ENCODE measurements at places on chromosomes 13 and 19.

- DNase-seq = peak; percentile 89
Observed at GRCh38 chr19:47310819-47311218, 1.2 kb downstream of the C5AR1 start.

- DNase-seq = no peak
Observed at GRCh38 chr13:100541897-100542825, 46.4 kb downstream of the GGACT start.

DNA sequence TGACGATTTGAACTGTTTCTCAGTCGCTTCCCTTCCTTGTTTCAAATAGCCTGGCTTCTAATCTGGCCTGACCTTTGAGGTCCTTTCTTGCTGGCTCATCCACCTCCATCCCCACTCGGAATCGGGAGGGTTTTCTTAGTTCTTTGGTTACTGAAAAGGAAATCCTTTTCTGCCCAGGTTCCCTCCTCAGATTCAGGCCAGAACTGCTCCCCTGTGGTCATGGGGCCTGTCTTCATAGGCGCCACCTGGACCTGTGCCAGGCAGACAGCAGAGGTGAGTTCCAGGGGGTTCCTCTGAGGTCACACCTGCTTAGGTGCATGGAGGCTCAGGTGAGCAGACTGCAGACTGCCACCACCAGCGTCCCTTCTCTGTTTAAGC is 62.4 kb downstream of the AKAP11 start:
- no peak for DNase-seq

GRCh38 chr13:101520672-101521071 is 68.2 kb downstream of the ITGBL1 start:
- DNase-seq = no peak

- DNase-seq = no peak
Observed at GRCh38 chr19:18708452-18709231, 25.2 kb downstream of the CRTC1 start.

DNA sequence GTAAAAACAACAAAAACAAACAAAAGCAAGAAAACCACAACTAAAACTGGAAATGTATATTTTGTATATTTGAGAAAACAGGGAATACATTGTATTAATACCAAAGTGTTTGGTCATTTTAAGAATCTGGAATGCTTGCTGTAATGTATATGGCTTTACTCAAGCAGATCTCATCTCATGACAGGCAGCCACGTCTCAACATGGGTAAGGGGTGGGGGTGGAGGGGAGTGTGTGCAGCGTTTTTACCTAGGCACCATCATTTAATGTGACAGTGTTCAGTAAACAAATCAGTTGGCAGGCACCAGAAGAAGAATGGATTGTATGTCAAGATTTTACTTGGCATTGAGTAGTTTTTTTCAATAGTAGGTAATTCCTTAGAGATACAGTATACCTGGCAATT is 17.1 kb downstream of the KLF5 start:
- DNase-seq = no peak

- no peak for DNase-seq
Observed at GRCh38 chr13:23715762-23716235, 145.6 kb downstream of the TNFRSF19 start.

- DNase-seq = no peak
Observed at GRCh38 chr13:21486322-21486721, 27.2 kb upstream of the ZDHHC20 start.

DNA sequence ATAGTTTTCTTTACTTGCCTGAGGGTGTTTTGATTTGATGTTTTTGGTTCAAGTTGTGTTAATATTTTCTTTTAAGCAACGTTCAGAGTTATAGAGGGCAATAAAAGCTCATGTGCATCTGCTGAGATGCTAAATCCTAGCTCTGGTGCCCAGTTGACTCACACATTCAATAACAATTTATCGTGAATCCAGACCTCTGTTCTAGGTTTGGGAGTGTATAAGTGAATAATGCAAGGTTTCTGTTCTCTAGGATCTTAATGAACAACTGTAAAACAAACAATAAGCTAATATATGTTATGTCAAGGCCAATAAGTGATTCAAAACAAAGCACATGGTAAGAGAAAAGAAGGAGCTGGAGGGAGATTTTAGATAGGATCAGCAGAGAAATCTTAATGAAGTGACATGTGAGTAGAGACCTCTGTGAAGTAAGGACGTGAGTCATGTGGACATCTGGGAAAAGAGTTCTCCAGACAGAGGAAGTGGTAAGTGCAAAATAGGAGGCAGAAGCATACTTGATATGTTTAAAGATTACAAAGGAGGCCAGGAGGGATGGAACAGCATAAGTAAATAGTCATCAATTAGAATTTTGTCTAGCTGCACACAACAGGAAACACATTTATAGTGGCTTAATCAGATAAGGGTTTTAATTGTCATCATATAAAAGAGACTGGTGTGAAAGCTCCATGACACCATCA is 278.5 kb upstream of the HTR2A start:
- DNase-seq = no peak

- DNase-seq = no peak
Observed at GRCh38 chr19:18203408-18203862, 407 bp downstream of the RAB3A start.

GRCh38 chr13:94711561-94712286 is 621 bp downstream of the SOX21 start:
- DNase-seq = no peak

GRCh38 chr13:75481176-75482069 is 546 bp downstream of the TBC1D4 start:
- no peak for DNase-seq

GRCh38 chr13:28421676-28422410 is 73.1 kb downstream of the FLT1 start:
- no peak for DNase-seq

- no peak for DNase-seq
Observed at GRCh38 chr19:2782329-2782935, 641 bp downstream of the SGTA start.

DNA sequence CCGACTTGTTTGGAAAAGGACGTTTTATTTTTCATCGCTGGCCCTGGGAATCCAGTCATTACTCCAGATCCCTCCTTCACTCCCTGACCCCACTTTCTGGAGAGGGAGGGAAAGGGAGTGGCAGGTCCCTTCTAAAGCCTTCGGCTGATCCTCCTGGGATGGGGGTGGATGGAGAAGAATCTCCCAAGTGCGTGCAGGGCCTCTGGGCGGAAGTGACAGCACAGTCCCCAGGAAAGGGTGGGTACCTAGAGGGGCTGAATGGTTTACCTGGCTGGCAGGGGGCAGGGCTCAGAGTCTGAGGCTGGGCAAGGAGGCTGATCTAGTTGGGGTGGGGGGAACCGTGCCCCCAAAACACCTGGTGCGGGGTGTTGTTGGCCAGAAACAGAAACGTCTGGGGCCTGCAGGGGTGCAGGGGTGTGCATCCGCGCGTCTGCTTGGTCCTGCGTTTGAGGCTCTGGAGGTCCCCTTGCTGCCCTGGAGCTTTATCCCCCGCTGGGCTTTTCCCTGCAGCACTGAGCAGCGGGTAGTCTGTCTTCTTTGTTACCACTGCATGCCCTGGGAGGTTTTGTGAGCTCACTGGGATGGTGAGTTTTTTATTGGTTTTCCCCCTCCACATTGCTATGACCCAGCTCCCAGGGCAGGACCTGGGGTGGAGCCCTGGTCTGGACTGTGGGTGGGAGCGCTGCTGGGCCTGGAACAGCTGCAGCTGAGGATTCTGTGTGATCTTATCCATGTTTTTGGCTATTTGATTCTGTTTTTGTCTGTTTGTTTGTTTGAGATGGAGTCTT is 3.0 kb upstream of the ZNF628 start:
- peak; percentile 35 for DNase-seq

- no peak for DNase-seq
Observed at GRCh38 chr19:8257052-8257443, 47.9 kb downstream of the CERS4 start.

- no peak for DNase-seq
Observed at GRCh38 chr19:42089191-42089750, 13.3 kb downstream of the ZNF574 start.

DNA sequence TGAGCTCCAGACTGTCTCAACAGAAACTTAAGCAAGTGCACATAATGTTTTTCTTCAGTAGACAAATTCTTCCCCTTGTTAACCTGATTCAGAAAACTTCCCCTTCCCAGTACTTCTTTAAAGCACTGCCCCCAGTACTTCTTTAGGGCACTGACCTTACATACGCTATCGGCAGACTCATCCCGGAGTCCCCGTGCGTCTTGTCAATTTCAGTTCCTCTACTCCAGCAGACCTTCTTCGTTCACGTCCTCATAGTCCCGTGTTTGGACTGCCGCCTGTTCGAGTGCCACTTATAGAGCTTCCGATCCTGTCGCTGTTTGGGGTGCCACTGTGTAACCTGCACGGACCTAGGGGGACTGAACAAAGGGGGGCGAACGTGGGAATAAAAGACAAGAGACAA is 29.0 kb downstream of the ZNF627 start:
- no peak for DNase-seq

DNA sequence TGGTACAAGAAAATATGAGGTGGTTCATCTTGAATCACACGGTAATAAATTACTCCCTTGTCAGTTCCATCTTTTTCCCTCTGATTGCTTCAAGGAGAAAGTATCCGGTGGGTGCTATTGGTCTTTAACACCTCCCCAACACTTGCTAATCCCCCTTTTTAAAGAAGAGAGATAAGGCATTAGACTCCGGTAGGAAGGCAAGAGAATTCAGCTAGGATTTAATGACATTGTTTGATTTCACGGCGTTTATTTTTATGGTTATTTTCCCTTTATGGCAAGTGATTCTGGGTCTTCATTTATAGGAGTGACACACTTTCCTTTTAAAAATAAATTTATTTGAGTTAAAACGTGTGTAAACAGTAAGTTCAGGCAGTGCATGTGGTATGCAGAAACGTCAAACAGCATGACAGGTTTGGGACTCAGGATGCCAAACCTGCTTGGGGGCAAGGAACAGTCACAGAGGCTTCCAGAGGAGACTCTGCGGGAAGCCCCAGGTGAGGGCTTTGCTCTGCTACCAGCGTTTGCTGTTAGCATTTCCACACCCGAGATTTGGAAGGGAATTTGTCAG is 36.5 kb downstream of the TSHZ3 start:
- no peak for DNase-seq

DNA sequence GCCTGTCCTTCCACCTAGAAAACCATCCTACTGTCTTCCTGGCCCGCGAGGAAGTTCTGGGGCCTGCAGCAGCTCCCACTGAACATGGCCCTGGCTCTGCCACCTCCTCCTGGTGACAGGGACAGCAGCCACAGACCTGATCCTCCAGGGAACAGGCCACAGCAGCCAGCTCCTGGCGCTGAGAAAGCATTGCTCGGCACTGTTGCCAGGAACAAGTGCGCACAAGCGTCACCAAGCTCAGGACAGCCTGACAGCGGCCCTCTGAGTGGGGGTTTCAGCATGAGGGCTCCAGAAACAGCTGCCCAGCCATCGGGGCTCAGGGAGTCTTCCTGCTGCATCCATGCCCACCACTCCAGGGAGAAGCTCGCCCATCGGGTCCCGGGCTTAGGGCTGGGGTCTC is 21.9 kb downstream of the AP3D1 start:
- no peak for DNase-seq

GRCh38 chr19:12913851-12914690 is 5.0 kb downstream of the SYCE2 start:
- no peak for DNase-seq

GRCh38 chr13:80336370-80336769 is 4.6 kb downstream of the SPRY2 start:
- no peak for DNase-seq

DNA sequence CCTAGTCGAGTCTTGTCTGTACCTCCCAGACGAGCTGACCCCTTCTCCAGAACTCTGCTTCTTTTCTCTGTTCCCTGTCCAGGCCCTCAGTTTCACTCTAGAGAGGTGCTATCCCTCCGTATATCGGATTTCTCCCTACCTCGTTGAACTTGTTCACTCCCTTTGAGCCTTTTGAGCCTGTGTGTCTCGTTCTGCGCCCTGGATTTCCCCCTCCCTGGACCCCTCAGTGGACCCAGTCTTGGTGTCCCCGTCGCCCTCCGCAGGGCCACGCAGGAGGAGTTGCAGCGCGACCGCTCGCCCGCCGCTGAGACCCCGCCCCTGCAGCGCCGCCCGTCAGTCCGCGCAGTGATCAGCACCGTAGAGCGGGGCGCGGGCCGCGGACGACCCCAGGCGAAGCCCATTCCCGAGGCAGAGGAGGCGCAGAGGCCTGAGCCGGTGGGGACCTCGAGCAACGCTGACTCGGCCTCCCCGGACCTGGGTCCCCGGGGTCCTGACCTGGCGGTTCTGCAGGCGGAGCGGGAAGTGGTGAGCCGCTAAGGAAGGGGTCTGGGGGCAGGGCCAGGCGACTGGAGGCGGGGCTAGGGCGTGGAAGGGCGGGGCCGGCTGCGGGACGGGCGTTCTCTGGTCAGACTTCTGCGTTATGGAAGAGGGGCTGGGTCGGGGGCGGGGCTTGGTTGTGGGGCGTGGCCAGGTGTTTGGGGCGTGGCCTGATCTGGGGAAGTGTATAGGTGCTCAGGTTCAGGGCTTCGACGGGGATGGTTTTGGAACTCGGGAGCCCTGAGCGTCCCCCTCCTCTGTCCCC is 5.5 kb downstream of the EPS8L1 start:
- DNase-seq = no peak

GRCh38 chr13:109610517-109610916 is 175.9 kb downstream of the IRS2 start:
- DNase-seq = peak; percentile 18

DNA sequence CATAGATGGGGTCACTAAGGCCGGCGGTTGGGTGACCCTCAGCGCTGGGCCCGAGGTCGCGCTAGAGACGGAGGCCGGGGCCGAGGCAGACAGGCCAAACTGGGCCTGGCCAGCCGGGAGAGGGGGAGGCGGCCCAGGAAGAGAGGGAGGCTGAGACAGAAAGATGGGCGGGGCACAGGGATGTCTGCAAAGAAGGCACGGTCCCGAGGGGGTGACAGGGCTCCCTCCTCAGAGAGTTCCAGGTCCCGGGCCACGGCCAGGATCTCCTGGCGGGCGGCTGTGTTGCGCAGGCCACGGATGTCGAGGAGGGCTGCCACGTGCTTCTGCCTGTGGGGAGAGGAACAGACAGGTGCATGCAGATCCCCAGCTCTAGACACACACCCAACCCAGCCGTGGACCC is 32.2 kb downstream of the EXOC3L2 start:
- DNase-seq = no peak

- DNase-seq = no peak
Observed at GRCh38 chr19:11361771-11362731, 6.8 kb downstream of the PLPPR2 start.

DNA sequence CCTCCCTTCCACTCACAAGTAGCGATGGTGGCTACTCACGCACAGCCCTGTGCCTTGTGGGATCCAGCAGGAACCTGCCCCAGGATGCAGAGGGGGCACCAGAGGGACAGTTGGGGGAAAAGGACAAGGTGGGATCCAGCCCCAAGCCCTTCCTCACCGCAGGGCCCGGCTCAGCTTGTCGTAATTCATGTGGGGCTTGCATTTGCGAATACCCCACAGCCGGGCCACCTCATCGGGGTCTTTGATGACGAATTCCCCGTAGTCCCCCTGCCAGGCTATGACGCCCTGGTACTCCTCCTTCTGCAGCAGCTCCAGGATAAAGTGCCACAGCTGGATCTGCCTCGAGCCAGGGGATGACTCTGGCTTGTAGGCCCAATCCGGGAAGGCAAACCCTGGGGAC is 18.5 kb downstream of the ERFL start:
- DNase-seq = no peak

DNA sequence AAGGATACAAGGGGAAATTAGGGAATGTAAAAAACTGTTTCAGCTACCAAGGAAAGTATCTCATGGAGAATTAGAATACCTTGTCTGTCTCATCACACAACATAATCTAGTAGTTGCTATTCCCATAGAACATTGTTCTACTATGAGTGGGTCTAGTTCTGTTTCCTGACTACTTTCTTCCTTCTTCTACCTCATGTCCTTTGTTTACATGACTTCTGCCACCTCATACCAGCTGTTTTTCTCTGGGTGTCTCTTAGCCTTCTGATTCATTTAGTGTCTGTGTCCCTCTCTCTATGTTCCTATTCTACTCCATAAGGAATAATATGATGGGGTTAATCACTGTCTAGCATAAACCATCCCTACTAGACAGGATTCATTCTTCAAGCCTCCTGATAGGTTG is 887.3 kb downstream of the DIAPH3 start:
- DNase-seq = no peak

Measured in PC-9 (cell line).